Hematopoietic multipotent progenitor cell (in vitro differentiated cells): ENCODE measurements at places on chromosomes 5 and 9.

GRCh38 chr9:130138171-130138653 is 34.0 kb upstream of the NCS1 start:
- no peak for DNase-seq

DNA sequence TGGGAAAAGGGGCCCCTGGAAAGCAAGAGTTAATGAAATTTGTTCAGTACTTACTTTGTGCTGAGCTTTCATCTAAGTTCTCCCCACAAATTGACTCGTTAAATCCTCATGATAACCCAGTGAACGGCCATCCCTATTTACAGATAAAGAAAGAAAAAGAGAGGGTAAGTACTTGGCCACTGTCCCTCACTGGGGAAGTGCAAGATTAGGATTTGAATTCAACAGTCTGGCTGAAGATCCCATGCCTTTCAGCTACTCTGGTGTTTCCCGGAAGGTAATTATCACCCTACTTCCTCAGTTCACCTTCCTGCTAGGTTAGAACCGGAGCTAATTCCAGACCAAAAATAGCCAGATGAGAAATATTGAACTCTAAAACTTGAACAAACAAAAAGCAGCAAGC is 269.2 kb upstream of the TLE4 start:
- DNase-seq: no peak

DNA sequence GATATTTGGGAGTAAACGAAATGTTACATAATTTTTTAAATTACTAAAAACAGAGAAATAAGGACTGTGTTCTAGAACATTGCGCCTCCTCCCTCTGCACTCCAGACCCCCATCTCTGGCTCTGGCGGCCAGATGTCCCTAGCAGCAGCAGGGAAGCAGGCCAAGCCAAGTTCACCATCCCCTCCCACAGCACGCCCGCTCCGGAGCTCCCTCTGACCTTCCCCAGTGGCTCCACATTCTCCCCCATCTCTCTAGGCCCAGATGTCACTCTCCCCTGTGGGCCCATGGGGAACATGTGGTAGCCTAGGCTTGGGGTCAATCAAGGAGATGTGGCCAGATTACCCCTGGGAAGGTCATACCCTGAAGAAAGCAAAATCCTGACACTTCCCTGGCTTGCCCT is 6.3 kb upstream of the WNK2 start:
- no peak for DNase-seq

DNA sequence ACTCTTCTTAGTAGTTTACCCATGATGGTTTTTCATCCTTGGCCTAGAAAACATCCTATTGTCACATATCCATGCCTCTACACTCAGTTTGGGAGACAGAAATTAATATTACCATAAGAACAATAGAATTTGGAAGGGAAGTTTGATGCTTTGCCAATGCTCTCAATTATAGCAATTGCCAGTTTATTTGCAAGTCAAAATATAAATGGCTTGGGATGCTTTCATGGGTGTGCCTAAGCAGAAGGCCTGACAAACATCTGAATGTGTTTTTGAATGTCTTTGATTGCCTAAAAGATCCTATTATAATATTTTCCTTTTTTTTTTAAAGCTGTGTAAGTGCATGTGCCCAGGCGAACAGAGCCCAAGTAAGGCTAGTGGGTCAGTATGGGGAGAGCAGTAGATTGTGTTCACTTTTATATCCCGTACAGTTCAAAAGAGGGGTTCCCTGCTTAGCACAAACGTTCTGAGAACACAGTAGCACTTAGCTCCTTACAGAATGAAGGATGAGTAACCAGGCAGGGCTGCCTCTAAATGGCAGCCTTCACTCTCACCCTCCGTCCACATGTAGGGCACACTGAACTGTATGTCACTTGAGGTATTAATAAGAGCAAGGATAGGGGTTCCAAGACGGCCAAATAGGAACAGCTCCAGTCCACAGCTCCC is 56.0 kb upstream of the AGXT2 start:
- DNase-seq: no peak

DNA sequence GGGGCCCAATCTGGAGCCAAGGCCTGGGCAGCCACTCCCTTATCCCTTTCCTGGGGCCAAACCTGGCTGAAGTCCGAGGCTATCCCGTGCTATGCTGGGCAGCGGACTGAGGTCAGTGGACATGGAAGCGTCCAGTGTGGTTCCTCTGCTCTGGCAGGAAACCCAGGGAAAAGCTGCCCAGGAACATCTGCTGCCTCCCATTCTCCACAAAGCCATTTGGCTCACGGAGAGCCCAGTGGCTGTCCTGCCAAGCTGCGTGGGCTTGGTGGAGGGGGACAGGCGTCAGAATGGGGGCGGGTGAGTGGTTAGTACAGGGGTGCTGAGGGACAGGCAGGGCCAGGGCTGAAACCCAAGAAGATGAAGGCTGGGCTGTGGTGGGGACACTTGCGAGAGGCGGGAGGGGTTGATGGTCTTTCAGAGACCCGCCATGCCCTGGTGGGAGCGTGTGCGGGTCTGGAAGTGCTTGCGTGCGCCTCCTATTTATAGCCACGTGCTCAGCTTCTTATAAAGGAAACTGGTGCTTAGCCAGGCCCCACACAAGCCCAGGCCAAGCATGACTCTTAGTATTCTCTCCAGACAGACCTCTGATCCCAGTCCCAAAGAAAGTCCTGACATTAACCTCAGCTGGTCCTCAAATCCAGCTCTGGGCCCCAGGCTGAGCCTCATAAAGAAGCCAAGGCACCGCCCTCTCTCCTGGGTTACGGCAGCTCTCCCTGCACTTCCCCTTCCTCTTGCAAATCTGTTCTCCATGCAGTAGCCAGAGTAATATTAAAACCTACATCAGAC is 9.4 kb upstream of the SLC6A7 start:
- DNase-seq: no peak
